ENCODE measurements at places on chromosomes 7 and 10.

- no peak for DNase-seq
Observed at GRCh38 chr10:110324805-110325280, 20.1 kb upstream of the SMNDC1 start.

- DNase-seq, result no peak
Observed at GRCh38 chr7:10643545-10643944, 330.1 kb upstream of the PHF14 start.

DNA sequence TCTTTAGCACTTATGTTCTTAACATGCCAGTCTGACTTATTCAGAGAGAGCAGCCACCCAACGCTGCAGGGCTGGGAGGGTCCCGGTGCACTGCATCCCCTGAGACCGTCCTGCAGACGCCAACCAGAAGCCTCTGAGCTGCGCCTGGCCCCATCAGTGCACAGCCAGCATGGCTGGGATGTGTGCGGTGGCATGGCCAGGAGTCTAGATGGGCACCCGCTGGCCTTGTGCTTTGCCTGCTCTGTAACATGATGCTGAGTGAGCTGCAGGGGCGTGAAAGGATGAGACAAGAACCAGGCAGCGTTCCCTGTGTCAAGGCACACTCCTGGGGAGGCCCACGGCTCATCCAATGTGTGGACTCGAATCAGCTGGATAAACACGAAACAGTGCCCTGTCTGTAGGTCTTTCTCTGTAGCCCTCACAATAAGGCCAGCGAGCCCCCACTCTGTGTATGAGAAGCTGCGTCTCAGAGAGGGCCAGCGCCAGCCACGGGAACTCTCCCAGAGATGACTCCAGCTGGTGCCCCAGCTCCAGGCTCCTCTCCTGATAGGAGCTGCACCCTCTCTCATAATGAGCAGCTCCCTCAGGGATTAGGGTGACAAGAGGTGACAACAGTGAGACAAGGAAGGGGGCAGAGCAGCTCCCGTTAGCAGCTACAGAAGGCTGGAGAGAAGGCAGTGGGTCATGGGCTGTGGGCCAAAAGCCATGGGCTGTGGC, 96.8 kb downstream of the TNS3 start:
- DNase-seq, result no peak

DNA sequence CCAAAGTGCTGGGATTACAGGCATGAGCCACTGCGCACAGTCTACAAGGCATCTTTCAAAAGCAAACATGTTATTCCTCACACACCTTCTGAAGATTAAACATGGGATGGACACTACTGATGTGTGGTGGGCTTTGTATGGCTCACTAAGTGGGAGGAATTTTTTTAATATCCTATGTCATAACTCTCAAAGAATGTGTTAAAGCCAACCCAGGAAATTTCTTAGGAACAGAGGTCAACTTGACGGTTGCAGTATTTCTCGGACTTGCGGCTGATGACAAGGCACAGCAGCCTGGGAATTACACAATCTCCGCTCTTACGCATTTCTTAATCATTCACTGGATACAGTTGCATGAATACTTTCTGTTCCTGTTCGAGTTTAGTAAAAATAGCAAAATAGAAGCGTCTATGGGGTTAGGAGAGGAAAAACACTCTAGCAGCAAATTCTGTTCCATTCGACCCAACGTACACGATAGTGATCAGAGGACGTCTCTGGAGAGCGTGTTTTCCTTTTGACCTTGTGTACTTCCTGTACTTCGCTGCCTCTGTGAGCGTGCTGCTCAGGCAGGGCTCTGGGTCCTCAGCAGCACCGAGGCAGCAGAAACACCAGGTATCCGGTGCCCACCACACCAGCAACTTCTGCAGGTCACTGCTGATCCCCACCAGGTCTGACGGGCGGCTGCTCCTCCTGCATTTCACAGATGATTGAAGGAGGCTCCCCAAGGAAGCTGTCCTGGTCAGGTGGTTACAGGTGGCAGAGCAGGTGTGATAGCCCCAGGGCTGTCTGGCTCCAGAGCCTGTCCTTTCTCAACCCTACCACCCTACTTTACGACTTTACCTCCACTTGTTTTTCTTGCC, 26.4 kb upstream of the SRGN start:
- DNase-seq, result peak; percentile 34

- DNase-seq, result no peak
Observed at GRCh38 chr10:75212343-75212742, 1.7 kb downstream of the VDAC2 start.

DNA sequence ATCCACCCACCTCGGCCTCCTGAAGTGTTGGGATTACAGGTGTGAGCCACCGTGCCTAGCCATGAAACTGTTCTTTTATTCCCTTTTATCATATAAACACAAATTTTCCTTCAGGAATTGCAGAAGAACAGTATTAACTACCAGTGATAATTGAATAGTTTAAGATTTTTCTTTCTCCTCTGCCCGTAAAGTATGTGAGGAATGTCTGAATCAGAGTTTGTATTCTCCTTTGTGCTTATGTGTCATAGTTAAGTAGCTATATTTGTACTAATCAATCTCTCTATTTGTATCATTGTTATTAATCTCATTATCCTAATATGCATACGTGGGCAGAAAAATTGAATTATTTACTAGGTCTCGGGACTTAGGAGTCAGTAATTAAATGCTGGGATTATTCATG, 83.6 kb downstream of the ZNF277 start:
- DNase-seq, result no peak

DNA sequence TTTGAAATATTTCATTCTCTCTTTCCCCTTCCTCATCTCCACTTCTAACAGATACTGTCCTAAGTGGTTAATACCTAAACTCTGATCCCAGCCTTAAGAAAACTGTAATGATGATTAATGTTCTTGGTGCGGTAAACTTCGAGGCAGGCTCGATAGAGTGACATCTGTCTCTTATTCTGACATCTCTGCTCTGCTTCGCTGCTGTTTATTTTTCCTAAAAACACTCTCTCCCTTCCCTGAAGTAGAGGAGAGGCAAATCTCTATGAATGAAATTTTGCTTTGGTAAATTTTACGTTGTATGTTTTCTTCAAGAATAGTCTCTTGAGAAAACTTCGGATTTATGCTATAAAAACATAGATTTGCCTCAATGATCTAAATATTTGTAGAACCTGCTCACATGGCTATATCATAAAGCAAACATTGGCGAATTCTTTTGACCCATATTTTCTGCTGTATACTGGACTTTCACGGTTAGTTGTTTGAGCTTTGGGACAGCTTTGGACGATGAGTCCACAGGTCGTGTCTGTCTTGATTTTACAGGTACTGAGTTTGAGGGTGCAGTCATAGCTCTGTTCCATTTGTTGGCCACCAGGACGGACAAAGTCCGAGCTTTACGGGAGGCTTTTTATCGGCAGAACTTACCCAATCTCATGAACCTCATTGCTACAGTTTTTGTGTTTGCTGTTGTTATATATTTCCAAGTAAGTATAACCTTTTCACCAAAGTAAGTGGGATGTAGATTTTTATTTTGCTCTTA, 27.1 kb downstream of the SEC61A2 start:
- no peak for DNase-seq
